ENCODE measurements at places on chromosomes 2 and 18.

- DNase-seq: no peak
Measured at GRCh38 chr2:176885661-176886060, 326.9 kb upstream of the HNRNPA3 start.

DNA sequence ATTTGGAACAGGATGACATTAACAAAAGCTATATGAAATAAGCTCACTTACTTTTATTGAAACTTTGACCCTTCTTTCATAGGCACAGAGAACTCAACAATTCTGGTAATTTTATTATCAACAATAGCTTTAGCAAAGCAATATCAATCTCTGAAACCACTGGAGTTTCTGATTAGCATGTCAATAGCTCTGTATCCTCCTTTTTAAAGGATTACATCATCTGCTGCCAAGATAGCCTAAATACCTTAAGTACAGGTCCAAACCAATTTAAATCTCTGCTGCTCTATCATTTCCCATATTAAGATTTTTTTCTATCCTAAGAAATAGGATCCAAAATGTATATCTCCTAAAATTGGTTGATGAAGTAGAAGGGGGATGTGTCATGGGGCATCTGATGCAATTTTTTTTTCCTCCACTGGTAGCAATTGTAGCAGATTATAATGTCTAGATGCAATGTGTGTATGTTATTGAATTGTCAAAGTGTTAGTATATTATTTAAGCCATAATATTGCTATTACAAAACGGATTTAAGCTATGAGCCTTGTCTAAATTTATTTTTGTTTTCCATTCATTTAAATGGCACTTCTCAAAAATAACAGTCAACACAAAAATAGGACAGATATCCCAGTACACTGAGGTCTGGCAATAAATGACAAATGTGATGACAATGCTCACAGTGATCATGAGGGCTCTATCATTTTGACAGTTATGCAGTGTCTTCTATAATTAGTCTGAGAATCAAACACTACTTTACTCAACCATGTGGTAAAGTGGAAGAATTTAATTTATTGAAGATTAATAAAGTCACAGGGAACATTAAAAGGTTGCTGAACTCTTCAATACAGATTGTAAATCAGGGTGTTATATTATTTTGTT, 328.4 kb downstream of the CDH7 start:
- no peak for DNase-seq

DNA sequence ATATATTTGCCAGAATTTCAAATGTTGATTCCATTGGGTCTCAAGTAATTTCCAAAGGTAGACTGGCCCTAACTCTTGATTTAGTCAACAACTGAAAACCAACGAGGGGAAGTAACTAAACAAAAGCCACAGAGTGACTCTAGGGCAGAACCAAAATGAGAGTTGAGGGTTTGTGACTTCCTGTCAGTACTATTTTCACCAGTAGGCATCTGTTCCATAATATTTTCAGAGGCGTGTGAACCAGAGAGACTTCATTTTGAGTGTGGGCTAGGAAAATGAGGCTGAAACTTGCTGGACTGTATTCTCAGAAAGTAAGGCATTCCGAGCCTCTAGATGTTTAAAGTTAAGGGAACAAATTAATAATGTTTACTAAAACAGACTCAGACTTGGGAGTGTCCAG, 70.6 kb downstream of the GDF7 start:
- no peak for DNase-seq

DNA sequence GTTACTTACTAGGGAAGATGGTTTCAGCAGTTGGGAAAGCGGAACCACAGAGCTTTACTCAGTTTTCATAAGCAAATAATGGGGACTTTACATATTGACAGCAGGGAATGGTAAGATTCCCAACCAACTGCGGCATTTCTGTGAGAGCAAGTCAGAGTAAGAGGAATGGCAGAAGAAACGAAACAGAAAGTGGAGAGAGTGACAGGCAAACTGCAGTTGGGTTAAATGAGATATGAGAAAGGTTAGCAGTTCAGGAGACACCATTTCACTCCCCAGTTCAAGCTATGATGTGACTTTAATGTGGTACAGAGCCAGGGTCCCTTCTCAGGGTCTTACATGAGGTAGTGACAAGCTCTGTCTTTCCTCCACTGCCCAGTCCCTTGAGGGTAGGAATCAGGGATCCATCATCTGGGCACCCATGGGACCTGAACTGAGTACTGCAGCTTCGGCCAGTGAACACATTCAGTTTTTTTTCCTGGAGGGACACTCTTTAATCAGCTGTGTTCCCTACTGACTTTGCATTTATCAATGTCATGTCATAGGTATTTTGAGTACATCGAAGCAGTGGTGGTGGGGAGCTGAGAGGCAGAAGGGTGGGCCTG, 33.0 kb upstream of the GREB1 start:
- DNase-seq: peak; percentile 42

DNA sequence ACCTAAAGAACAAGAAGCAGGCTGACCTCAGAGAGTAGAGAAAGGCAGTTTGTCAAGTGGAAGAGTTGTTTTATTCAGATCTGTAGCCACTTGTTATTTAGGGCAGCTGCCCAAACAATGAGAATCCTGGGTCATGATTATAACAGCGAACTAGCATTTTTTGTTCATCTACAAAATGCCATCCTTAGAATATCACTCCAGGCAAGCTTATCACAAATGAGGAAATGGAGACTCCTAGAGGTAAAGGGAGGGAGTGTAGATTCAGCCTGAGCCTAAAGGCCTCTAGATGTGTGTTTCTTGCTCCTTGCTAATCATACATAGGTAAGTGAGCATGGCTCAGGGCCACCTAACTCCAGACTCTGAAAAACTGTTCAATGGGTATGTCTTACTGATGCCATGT, 126.1 kb downstream of the HNMT start:
- peak; percentile 68 for DNase-seq

DNA sequence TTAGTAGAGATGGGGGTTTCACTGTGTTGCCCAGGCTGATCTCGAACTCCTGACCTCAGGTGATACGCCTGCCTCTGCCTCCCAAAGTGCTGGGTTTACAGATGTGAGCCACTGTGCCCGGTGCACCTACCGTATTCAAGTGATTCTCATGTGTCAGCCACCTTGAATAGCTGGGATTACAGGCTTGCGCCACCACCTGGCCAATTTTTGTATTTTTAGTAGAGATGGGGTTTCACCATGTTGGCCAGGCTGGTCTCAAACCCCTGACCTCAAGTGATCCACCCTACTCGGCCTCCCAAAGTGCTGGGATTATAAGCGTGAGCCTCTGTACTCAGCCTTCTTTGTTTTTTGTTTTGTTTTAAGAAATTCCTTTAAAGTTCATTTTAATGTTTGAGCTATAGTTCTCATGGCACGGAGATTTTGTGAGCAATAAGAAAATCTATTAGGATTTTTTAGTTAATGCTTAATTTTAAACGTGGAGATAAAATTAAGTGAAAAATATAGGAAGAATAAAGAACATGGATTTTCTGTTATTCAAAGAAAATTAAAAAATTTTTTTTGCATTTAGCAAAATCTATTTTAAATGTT, 242.6 kb downstream of the PHLPP1 start:
- DNase-seq: peak; percentile 50

GRCh38 chr18:59469463-59470180, 110.6 kb upstream of the LMAN1 start:
- DNase-seq: no peak

DNA sequence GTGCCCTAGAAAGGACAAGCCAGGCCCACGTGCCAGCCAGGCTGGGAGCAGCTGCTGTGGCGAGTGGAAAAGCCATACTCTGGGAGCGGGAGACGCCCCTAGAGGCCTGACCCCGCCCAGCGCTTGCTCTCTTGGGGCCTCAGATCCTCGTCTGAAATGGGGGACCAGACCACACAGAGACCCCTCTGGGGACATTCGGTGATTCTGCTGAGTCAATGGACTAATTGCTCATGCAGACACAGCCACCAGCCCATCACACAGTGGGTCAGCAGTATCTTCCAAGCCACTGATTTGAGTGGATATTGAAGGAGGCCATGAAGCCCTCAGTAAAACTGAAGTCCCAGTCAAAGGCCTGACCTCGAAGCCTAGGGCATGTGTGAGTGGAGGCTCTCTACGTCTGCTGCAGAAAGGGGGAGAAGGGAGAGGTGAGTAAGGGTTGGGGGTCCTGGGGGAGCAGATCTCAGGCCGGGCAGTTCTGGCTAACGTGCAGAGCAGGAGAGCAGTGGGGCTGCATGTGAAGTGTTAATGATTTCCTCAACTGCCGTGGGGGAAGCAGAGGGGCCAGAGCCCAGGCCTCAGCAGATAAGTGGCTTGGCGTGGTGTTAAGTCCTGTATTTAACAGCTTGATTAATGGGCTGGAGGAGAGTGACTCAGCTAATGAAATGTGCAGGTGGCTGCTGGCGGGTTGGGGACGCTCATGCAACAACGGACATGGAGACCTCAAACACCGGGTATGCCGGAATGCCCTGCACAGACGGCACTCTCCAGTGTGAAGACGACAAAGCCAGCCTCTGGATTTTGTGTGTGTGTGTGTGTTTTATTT, 104.4 kb upstream of the TWIST2 start:
- no peak for DNase-seq
